AG09309 (cell line): ENCODE measurements at places on chromosomes 6 and 20.

GRCh38 chr20:13312300-13312699 lies 91.2 kb downstream of the ISM1 start:
- no peak for DNase-seq

- no peak for DNase-seq
Observed at GRCh38 chr6:36914227-36914794, 28.6 kb downstream of the C6orf89 start.

DNA sequence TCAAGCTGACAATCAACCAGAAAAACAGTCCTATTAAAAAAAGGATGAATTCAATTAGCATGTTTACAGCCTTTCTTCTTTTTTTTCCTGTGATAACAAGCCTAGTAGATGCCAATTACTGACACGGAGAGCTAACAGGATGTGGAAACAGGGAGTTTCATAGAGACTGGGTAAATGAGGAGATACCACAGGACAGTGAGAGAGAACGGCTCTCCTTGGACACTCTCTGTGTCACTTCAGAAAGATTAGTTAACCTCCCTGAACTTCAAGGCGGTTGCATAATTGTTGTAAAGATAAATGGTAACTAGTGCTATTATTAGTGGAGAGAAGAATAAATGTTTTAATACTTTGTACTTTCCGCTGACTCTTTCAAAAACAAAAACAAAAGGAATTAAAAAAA lies 14.8 kb downstream of the SLC17A5 start:
- no peak for DNase-seq

GRCh38 chr6:129617986-129618385 lies 92.0 kb downstream of the ARHGAP18 start:
- no peak for DNase-seq

DNA sequence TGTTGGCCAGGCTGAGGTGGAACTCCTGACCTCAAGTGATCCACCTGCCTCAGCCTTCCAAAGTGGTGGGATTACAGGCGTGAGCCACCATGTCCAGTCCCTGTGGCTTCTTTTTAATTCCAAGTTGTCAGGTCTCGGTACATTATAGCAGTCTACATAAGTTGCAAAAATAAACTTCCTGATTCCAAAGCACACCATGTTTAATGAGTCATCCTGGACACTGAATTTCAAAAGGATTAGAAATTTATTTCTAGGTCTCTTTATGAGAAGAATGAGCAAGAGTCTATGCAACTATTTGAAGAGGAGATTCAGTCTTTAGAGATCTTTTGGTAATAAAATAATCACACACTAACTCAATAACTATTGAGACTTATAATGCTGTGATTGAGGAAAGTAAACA lies 63.9 kb upstream of the MCHR2 start:
- no peak for DNase-seq

DNA sequence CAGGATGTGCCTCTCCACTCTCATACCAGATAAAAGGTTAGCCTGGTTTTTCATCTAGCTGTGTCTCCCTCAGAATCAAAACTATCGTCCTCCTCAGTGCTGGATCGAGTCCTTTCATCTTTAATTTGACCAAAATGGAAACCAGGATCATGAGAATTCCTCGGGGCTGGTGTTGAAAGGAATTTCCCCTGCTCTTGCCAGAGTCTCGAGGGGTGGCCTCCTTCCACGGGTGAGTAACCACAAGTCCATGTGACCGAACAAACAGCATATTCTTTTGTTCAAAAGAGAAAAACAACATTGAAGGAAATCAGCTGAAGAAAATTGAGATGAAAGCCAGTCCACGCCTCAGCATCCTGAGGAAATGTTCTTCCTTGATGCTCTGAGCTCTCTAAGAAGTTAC lies 165.9 kb upstream of the CDYL start:
- DNase-seq, result no peak

GRCh38 chr20:51593584-51593983 lies 51.1 kb upstream of the NFATC2 start:
- DNase-seq, result no peak

GRCh38 chr6:106156863-106157262 lies 70.7 kb downstream of the PRDM1 start:
- no peak for DNase-seq

GRCh38 chr6:25302677-25303128 lies 23.5 kb downstream of the CARMIL1 start:
- DNase-seq, result peak; percentile 82

DNA sequence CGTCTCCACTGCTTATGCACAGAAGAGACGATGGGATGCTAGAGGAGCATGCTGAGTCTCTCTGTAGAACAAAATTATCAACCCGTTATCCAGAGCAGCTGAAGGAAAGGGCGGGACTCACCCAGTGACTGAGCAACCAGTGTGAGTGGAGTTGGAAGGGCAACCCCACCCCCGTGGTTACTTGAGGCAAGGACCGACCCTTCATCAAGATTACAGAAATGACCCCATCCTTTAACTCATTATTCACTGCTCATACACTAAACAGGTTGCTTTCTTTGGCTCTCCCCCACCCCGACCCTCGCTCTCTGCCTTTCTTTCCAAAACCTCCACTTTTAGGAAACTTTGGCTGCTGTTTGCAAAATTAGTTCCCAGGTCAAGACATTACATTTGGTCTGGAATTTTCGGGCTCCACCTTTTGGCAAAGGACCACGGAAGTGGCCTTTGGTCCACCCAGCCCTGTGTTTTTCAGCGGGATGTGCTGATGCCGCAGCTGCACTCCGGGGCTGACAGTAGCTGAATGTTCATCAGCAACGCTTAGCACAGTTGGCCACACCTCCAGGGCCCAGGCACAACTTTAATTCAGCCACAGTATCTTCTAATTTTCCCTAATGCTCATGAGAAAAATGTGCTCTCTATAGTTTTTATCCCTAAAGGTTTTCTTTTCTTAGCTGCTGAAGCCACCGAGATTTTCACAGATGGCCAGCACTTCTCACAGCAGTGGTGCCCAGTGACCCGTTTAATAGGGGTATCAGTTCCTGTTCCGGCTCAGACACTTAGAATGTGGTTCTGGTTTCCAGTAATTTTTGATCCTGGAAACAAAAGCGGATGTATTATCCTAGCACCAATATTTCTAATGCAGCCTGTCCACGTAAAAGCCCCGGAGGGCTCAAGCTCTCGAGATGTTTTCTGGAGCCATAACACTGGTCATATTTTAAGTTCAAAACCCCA lies 103.6 kb upstream of the NXT1 start:
- no peak for DNase-seq

DNA sequence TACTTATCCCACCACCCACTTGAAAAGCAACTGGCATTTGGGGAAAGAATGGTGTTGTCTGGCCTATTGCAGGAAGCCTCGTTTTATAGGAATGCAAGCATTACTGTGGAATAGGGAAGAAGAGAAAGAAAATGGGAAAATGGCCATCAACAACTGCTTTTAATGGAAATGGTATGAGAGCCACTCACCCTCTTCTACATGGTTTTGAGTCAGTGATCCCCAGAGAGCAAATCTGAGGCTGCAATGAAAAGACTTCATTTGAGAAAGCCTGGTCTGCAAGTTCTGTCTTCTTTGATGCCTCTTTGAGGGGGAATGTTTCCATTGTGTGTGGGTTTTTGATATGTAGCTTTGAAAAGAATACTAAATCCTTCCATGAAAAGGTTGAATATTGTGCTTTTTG lies 172.3 kb upstream of the HDDC2 start:
- DNase-seq, result no peak
